Liver (tissue), 10 donors: ENCODE measurements at places on chromosomes 13 and 19.
A peak's percentile ranks its signal among the peaks of the same experiment; 100 is the strongest.

GRCh38 chr19:40547836-40548235 is 28.8 kb upstream of the SHKBP1 start:
- DNase-seq = no peak

DNA sequence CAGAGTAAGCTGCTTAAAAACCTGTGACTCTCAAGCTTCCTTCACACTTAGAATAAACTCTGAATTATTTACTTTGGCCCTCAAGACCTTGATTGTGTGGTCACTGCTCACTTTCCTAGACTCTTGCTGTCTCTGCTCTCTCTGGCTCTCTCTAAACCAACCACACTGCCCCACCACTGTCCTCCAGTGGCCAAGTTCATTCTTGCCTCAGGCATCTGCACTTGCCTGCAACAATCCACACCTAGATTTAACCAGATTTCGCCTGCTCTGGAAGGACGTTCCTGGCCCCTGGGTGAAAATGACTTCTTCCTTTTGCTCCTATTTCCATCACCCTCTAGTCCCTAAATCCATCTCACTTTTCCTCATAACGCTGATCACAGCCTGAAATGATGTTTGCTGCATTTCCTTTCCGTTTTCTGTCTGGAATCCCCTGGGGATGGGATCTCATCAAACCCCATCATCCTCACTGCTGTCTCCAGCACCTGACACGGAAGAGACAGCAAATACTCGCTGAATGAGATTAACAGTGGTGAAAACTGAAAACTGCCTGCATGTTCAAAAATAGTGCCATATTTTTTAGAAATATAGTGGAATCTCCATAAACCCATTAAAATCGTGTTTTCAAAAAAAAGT is 232.6 kb downstream of the UQCRFS1 start:
- DNase-seq = no peak

GRCh38 chr19:11191273-11191755 is 6.0 kb downstream of the KANK2 start:
- DNase-seq = no peak

DNA sequence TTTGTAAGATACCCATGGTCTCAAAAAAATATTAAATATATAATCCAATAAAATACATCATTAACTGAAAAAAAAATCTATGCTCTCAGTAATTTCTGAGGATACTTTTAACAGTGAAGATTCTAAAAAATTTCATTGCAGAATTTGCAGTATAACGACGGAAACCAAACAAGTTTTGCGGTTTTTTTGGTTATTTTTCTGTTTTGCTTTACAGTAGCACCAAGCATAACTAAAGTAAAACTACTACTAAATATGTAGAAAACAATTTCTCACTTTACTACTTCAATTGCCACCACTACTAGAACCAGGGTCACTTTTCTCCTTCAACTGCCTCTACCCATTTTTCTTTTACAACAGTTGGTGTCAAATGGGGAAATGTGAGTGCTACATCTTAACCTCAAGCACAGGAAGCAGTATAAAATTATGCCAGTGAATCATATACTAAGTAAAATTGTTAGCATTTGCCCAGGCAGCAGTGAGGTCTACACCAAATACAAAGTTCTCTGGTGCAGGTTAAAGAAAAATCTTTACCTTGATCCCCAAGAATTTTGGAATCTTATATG is 24.1 kb downstream of the MICU2 start:
- no peak for DNase-seq

GRCh38 chr13:33381906-33382305 is 96.4 kb upstream of the STARD13 start:
- no peak for DNase-seq

GRCh38 chr13:47005756-47006414 is 109.0 kb upstream of the HTR2A start:
- no peak for DNase-seq

- no peak for DNase-seq
Measured at GRCh38 chr19:47272448-47273312, 2.0 kb upstream of the INAFM1 start.

GRCh38 chr19:1136621-1137317 is 33.0 kb downstream of the GPX4 start:
- DNase-seq = no peak

GRCh38 chr13:67043901-67044300 is 186.2 kb downstream of the PCDH9 start:
- DNase-seq = no peak

- peak; percentile 80 for DNase-seq
Measured at GRCh38 chr13:26929971-26930730, 169.6 kb upstream of the GPR12 start.

DNA sequence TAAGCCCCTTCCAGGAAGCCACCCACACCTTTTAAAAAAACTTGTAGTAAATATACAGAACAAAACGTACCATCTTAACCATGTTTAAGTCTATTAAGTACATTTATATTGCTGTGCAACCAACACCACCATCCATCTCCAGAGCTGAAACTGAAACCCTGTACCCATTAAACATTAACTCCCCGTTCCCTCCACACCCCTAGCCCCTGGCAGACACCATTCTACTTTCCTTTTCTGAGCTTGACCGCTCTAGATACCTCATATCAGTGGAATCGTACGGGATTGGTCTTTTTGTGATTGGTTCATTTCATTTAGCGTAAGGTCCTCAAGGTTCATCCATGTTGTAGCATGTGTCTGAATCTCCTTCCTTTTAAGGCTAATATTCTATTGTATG is 13.0 kb upstream of the SPATA13 start:
- no peak for DNase-seq

DNA sequence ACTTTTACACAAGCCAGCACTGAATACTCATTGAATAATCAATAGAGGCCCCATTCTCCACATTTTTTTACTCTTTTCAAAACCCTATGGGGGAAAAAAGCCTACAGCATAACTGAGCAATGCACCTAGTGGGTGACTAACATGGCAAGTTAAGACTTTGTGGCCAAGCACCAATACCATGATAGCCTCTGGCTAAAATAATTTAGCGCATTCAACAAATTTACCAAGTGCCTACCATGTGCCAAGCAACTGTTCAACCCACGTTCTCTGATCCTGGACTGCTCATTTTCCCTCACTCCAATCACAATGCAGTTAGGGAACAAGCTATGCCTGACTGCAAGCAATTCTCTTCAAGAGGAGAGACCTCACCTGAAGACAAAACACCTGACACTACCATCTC is 3.0 kb downstream of the ANKRD10 start:
- no peak for DNase-seq

- no peak for DNase-seq
Measured at GRCh38 chr13:103276775-103277498, 210.7 kb upstream of the SLC10A2 start.

- DNase-seq = no peak
Measured at GRCh38 chr13:31234729-31235128, 35.0 kb downstream of the B3GLCT start.

DNA sequence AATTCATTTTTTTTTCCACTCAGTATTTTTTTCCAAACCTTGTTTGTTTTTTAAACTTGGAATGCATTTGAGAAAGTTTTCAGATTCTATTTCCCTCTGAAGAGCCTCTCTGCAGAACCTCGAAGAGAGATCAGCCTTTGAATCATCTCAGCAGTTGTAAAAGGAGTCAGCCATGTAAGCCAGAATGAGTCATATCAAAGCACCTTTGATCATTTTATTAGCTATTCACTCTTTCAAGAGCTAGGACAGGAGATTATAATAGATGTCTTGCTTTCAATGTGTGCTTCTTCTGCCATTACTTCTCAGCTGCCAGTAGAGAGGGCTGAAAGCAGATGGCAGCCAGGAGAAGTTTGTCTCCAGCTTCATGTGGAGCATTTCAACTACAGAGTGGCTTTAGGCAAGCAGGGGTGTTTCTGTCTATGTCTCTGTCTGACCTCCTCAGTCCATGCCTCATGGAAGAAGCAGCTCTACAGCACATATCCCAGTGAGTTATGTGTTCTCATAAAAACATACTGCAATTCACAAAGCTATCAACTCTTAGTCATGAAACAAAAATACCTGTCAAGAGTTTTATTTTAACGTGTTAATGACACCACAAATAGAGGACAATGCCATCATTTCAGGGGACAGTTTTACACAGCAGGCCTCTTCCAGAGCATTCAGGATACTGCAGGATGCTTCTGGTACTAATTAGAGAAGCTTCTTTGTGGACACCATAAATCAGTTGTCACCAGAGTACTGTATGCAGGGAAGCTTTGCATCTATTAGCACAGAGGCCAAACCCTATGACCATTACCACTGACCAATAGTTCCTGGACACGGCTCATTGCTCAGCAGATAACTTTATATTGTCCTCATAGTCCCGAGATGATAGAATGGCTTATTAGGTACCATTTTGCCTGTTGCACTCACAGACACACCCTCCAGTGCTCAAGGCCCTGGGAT is 94.3 kb downstream of the NHLRC3 start:
- no peak for DNase-seq

DNA sequence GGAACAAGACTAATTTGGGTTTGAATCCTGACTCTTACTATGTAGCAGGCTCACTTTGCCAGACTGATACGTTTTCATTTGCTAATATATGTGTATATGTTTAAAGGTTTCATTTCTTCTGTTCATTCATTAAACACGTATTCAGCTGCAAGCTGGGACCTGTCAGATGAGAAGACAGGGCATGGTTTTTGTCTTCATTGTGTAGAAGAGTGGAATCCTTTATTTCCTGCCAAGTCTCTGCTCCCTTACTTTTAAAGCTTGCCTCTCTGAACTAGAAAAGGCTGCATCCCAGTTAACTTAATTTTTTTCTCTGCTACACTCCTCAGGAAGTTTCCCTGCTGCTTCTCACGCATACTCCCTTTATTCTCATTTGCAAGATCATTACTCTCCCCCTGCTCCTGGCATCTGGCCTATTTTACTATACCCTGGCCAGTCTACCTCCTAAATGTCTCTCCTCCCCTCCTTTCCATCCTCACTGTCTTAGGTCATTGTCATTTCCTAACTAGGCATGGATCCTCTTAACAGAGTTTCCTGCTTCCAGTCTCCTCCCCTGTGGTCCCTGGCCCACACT is 141.0 kb upstream of the TMTC4 start:
- no peak for DNase-seq

GRCh38 chr19:46076031-46076880 is 35.5 kb upstream of the IGFL4 start:
- DNase-seq = no peak

DNA sequence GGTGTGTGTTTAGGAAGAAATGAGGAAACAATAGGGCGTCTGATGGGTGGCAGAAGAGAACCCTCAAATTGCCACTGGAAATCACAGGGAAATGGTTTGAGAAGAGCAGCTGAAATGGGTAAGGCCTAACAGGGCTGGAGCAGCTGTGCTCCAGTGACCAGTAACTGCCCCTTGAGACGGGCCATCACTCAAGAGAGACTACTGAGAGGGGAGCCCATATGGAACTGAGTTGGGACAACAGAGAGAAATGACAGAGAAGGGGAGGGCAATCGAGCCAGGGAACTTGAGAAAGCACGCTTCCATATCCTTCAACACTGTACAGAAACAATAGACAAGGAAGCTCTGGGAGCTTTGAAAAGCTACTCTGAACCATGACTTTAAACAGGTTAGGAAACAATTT is 175.2 kb upstream of the RNF113B start:
- DNase-seq = no peak

- no peak for DNase-seq
Measured at GRCh38 chr13:59478908-59479307, 684.8 kb downstream of the DIAPH3 start.

- DNase-seq = no peak
Measured at GRCh38 chr13:101417501-101417900, 1.2 kb upstream of the NALCN start.

- DNase-seq = no peak
Measured at GRCh38 chr19:10936661-10937084, 8.1 kb downstream of the TIMM29 start.

DNA sequence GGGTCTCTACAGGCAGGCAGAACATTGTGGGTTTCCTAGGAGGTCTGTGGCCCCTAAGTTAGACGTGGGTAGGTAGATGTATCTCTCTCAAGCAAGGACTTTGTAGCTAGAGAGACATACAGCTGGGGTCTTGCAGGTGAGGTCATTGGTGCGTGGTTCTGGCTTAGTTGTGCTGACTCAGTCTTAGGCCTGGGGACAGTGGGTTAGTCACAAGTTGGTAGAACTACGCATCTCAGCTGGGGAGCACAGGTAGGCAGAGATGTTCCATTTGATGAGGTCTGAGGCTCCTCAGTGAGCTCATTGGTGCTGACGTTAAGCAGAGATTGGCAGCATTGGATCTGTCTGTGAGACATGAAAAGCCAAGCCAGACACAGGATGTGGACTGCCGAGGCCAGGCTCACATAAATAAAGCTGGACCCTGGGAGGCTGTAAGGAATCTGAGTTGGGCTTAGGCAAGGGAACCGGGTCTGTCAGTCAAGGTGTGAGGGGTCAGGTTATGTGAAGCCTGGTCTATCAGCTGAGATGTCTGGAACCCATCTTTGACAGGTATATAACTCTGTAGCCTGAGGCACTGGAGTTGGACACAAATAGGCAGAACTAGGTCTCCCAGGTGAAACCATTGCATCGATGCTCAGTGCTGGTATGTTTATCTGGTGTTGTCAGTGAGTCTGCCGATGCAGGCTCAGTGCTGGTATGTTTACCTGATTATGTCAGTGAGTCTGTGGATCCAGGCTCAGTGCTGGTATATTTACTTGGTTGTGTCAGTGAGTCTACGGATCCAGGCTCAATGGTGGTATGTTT is 17.4 kb upstream of the PDCD2L start:
- DNase-seq = no peak

GRCh38 chr13:95660981-95661581 is 15.9 kb upstream of the DNAJC3 start:
- no peak for DNase-seq

DNA sequence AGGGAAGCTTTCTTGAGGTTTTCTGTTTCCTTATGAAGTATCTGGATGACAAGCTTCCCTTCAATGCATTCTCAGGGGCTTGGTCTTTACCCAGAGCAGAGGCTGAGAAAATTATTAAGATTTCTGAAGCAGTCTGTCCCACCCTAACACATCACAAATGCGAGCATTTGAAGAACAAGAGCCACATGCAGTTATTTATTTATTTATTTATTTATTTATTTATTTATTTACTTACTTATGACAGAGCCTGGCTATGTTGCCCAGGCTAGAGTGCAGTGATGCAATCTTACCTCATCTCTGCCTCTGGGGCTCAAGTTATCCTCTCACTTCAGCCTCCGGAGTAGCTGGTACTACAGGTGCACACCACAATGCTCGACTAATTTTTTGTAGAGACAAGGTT is 38.4 kb downstream of the SPRYD7 start:
- no peak for DNase-seq

- no peak for DNase-seq
Measured at GRCh38 chr13:28002886-28003698, 14.6 kb upstream of the URAD start.
